ENCODE measurements at places on chromosomes 16 and 17. TPM values are rescaled to one million over a fixed set of nuclear protein-coding genes. Genes with fewer than 3 reads are reported as not detected.

GRCh38 chr17:77959126-77959925 lies 823 bp downstream of the TNRC6C start:
- DNase-seq, result peak; percentile 10

DNA sequence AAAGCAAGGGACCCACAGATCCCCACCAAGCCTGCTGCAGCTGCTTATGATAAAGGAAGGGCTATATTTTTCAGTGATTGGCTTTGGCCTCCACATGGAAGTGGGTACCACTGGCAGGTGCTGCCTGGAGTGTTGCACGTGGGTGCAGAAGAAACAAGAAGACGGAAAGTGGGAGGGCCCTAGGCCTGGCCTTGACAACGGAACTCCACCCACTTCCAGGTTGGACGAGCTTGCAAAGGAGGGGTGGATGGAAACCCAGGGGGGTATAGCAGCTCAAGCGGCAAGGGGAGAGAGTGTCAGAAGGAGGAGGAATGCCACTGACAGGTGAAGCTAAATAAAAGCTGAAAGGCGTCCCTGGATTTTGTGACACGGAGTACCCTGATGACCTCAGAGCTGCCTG lies 20.3 kb downstream of the TRIM25 start:
- DNase-seq, result no peak

- no peak for DNase-seq
These were observed 4.5 kb downstream of the TNFSF12 start for GRCh38 chr17:7553356-7553755.

The CCL5 gene
- total RNA-seq, result 36.1 TPM

DNA sequence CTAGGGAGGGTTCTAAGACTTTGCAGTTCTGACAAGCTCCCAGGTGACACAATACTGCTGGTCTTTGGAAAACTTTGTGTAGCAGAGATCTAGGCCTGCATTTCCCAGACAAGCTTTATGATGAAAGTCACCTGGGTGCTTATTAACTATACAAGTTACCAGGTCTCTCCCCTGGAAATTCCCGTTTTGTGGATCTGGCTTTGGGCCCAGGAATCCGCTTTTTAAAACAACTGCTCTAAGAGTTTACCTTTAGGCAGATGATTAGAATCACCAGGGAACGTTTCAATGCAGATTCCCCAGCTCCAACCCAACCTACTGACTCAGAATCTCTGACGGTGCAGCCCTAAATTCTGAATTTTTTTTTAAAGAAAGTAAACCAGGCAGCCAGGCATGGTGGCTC lies 36.3 kb downstream of the MYH3 start:
- no peak for DNase-seq

The CYTH1 gene
- 5.9 TPM for total RNA-seq

The HSD17B1 gene
- total RNA-seq, result 0.54 TPM

DNA sequence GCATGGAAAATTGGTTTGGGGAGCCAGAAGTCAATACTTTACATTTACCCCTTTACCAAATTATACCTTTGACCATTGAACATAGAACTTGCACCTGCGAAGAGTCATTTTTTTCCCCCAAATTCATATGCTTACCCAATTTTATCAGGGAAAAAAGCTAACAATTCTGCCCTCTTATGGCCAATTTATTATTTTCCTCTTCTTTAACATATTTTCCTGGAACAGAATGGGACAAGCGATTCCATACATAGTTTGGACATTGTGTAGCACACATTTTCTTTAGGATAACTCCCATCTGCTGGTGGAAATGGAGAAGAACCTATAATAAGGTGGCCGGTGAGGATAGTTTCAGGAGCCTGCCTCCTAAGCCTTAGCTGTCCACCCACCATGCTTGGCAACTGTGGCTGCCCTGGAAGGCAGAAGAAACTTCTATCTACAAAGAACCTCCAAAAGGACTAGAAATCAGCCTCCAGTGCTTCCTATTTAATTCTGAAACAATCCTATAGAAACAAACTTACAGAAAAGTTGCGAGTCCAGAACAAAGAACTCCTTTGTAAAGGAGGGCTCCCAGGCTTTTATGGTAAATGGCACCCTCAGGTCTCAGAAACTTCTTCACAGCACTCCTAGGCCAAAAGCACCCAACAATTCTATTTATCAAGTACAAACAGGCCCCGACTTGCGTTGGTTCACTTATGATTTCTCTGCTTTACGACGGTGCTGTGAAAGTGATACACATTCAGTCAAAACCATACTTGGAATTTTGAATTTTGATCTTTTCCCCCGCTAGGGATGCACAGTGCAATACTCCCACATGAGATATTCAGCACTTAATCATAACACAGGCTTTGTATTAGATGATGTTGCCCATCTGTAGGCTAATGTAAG lies 64.1 kb upstream of the CACNG4 start:
- no peak for DNase-seq

The CA7 gene
- not detected for total RNA-seq

- peak; percentile 5 for DNase-seq
These were observed 282.6 kb upstream of the IRX3 start for GRCh38 chr16:54568906-54569807.

DNA sequence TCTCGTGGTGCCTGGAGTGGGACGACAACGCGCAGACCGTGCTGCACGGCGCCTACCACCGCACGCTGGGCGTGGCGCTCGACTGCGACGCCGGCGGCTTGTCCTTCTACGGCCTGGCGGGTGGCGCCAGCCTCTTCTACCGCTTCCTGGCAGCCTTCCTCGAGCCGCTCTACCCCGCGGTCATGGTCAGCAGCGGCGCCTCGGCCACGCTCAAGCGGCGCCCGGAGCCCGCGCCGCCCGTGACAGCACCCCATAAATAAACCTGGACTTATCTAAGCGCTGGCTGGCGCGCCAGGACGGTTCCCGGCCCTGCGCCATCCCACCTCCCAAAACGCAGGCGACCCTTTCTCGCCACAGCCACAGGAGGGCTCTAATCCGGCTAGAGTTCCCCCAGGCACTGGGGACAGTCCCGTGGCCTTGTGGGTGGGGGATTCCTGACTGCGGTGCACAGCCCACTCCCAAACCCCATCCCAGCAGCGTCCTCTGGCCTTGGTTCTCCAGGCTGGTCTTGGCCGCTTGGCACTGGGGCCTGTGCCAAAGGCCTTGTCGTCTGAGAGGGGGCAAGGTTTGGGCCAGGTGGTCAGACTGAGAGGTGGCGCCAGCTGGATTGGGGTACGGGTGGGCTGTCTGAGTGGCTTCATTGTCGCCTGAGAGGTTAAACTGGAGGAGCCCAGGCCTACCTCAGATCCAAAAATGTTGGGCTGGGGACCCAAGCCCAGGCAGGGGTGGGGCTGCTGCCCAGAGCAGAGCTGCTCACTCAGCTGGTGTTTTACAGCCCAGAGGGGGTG lies 10.1 kb upstream of the SLC16A5 start:
- no peak for DNase-seq

DNA sequence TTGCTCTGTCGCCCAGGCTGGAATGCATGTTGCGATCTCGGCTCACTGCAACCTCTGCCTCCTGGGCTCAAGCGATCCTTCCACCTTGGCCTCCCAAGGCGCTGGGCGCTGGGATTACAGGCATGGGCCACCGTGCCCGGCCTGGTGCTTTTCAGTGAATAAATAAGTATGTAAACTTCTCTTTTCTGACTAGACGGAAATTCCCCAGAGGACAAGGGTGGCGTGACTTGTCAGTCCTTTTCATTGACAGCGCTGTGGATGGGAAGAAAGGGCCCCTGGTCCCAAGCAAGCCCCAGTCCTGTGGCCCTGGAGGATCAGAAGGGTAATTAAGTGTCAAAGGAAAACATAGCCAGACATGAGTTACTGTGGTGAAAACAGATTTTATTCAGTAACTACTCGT lies 9.6 kb upstream of the SPN start:
- no peak for DNase-seq

- DNase-seq, result peak; percentile 67
These were observed 647.7 kb upstream of the SOX9 start for GRCh38 chr17:71472809-71473789.

GRCh38 chr17:6170349-6170748 lies 100.2 kb downstream of the WSCD1 start:
- DNase-seq, result no peak

The ZMYND15 gene
- total RNA-seq, result not detected

The ALOXE3 gene
- not detected for total RNA-seq

- DNase-seq, result no peak
These were observed 3.3 kb upstream of the ZG16B start for GRCh38 chr16:2826591-2827373.

DNA sequence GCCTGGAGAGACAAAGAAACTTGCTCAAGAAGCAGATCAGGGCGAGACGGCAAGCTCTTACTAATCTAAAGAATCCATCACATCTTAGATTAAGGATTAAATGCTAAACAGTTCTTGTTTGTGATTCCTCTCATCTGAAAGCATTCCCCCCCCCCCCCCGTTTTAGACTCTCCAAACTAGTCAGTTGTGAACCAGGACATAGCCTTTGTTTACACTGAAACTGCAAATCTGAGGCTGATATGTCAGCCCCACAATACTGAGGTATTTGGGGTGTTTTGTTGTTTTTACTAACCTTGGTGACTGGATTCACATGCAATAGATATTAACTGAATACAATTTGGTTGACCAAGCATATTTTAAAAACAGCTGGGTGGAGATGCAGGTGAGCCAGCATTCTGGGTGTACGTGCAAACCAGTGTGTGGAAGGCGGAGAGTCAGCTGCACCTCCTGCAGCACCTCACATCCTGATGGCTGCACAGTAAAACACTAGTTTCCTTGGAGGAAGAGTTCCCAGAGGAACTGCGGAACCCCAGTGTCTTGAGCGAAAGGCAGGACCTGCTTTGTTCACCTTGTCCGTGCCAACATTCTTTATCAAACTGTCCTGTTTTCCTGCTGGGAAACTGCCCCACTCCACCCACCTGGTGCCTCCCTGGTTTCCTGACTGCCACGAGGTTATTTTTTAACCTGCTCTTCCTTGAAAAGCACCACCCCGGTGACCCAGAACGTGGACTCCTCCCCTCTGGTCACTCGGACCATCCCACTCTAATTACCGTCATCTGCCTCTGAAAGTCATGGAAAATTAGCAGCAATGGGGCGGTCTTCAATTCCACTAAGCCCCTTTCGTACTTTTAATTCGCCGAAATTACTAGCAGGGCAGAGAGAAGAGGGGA lies 1.2 kb upstream of the YPEL2 start:
- peak; percentile 22 for DNase-seq

DNA sequence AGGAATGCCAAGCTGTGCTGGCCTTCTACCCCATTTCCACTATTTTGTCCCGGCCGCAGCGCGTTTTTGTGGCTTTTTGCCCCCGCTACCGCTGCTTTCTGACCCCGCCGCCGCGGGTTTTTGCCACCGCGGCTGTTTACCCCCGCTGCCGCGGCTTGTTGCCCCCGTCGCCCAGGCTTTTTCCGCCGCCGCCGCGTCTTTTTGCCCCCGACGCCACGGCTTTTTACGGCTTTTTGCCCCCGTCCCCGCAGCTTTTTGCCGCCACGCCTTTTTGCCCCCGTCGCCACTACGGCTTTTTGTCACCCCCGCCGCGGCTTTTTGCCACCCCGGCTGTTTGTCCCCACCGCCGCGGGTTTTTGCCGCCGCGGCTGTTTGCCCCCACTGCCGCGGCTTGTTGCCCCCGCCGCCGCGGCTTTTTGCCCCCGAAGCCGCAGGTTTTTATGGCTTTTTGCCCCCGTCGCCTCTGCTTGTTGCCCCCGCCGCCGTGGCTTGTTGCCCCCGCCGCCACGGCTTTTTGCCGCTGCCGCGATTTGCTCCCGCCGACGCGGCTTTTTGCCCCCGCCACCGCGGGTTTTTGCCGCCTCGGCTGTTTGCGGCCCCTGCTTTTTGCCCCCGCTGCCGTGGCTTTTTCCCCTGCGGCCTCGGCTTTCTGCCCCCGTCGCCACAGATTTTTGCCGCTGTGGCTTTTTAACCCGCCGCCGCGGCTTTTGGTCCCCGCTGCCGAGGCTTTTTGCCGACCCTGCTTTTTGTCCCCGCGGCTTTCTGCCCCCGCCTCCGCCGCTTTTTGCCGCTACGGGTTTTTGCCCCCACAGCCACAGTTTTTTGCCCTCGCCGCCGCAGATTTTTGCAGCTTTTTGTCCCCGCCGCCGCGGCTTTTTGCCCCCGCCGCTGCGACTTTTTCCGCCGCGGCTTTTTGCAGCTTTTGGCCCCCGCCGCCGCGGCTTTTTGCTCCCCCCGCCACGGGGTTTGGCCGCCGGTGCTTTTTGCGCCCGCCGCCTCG lies 520.4 kb upstream of the WSB1 start:
- no peak for DNase-seq

DNA sequence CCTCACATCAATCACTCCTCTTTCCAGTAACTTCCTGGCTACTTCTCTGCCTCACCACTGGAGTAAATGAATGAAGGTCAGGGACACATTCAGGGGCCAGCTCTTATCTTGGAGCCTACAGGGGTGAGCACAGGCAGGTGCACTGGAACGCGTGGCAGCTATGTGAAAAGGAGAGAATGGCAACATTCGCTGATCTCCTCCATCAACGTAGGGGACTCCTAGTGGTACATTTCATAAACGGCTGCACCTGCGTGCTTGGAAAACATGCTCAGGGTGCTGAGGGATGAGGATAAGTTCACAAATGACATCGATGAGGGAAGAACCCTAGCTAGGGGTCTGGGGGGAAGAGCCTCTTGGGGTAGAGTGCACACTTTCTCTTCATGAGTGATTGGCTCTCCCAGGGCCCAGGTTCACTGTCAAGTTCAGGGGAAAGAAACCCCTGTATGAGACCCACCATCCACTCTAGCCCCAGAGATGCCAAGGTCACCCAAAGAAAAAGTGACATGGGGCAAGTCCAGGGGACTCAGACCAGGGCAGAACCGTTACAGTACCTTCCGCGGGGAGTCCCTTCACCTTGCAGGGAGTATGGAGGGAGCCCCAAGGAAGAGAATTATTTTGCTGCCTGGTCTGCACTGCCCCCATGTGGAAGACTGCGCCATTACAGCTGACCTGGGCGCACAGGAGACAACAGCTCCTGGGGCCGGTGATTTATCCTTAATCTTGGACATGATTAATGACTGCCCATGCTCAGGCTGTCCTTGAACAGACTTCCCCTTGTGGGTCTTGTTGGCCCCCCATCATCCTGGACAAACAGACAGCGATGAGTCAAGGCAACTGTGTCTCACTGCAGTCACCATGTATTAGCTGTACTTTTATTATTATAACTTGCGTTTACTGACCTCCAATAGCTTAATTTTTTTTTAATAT lies 30.1 kb downstream of the VAC14 start:
- DNase-seq, result peak; percentile 71

GRCh38 chr17:7408252-7408727 lies 645 bp downstream of the NLGN2 start:
- DNase-seq, result no peak

The ZDHHC1 gene
- total RNA-seq, result 2.0 TPM

DNA sequence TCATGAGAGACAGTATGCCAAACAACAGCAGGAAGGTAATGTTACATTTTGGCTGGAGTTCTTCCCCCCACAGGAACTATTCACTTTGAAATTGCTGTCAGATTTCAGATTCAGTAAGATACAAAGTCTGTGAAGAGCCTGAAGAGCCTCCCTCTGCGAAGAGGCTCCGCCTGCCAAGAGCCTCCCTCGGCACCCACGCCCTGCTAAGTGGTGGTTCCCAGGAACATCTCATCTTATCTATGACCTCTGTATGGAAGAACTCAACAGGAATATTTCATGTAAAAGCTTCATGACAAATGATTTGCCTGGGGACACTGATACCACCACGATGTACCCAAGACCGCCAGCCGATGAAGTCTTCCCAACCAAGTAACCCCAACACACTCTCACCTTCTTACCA lies 3.2 kb downstream of the ZC3H7A start:
- DNase-seq, result no peak

The ABCA3 gene
- total RNA-seq, result 0.84 TPM

The C16orf74 gene
- total RNA-seq, result 3.0 TPM

The TRIM72 gene
- total RNA-seq, result not detected

Measured in M059J (cell line).